NCI-H2029 treated with DMSO at 0.1 percent for 48 hours (cell line): ENCODE measurements at places on chromosomes 6 and 20.

DNA sequence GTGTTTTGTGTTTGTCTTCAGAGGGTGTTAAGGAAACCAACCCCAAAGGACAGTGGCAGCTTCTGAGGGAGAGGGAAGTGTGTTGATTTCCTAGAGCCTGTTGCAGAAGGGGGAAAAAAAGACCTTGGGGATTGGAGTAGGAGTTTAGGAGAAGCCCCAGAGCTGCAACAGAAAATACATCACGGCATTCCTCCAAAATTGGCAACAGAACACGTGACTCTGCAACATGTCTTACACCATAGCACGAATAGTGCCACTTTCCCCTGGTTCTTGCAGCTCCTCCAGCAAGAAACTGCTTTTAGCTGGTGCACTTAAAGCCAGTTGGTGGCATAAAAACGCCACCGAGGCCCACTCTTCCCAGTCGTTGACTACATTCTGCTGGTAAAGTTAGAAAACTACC is 473.0 kb downstream of the CD83 start:
- DNase-seq: no peak

DNA sequence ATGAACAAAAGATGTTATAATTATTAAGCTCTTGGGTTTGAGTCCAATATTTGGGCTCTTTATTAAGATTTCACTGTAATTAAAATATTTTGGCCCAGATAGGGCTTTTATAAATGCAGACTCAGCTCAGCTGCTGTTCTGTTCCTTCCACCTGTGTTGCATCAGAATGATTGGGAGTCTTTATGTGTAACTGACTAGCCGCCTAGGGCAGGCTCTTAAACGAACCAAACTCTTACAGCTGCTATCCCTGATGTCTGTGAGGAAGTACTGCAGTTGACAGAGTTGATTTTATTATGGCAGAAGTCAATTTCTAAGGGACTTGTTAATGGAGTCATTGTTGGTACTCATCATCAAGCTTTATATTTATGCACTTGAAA is 144.7 kb downstream of the MYO6 start:
- DNase-seq: no peak

GRCh38 chr6:155194399-155194798 is 69.4 kb upstream of the CLDN20 start:
- DNase-seq: no peak

- no peak for DNase-seq
Observed at GRCh38 chr6:22473991-22474682, 95.2 kb upstream of the HDGFL1 start.

DNA sequence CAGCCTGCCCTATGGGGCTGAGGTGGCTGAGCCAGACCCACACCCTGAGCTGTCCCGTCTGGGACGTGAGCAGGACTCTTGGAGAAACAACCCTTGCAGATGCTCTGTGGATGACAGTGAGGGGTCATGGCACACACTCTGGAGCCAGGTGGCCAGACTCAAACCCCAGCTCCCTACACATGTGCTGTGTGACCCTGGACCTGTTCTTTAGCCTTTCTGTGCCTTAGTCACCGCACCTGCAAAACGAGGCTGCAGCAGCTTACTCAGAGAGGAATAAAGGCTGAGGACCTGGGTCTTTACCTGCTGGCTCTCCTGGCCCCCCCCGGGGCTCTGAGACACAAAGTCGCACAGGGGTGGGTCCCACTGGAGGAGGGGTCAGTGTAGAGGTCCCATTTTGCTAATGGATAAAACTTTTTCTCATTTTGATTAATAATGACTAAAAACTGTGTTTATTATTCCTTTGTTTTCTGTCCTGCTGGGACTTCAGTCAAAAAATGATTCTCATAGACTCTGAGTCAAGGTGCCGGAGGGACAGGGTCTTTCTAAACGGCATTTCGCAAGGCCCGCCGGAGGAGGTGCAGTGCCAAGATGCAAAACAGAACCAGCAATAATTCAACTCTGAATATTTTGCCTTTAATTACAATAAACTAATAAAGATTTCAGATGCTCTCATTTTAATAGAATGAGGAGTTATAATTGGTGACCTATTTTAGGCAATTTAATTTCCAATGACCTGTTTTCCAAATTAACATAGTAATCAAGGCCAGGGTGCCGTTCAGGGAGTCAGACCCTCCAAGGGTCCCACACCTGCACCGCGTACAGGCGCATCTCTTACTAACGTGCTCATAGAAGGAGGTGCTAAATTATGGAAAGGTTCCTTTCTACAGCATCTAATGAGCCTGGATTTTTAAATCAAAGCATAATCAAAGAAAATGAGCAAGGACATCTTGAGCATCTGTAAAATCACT is 62.4 kb downstream of the YTHDF1 start:
- no peak for DNase-seq

DNA sequence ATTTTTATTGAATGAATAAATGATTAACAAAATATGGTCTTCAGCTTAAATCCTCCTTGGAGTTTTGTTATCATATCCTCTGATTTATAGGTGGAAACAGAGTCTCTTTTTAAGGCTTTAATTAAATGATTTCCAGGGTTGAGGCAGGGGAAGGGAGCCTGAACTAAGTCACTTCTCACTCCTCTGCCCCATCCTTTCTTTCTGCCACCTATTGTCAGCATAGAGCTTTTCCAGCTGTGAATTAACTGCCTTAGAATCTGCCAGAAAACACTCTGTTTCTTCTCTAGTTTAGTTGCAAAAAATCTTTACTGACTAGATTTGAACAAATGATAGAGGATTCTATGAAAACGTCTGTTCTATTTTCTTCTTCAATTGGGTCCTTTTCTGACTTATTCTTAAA is 9.8 kb downstream of the OGFRL1 start:
- DNase-seq: no peak

- DNase-seq: no peak
Observed at GRCh38 chr6:157298216-157298724, 25.0 kb downstream of the TMEM242 start.

- no peak for DNase-seq
Observed at GRCh38 chr6:138318741-138319375, 58.8 kb upstream of the SMIM28 start.

GRCh38 chr20:57260934-57261333 is 5.5 kb downstream of the BMP7 start:
- no peak for DNase-seq

GRCh38 chr20:50434653-50435396 is 75.4 kb upstream of the PTPN1 start:
- no peak for DNase-seq

DNA sequence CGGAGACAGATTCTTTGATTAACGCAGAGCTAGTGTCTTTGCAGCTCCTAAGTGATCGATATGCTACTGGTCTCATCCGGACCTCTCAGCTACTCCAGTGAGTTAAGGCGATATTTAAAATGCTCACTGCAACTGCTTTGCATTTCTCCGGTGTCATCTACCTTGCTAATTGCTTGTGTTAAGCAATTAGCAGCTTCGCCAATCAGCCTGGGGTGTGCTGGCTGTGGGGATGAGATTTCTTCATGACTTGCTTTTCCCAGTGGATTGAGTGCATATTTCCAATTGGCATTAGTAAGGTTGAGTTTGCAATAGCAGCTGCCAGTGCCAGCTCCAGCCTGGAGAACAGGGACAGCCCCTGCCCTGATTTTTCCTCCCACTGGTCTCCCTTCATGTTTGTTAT is 18.0 kb upstream of the GGTLC1 start:
- no peak for DNase-seq
